ENCODE measurements at places on chromosomes 2 and 18.

GRCh38 chr2:174016447-174016846 lies 51.3 kb upstream of the SP3 start:
- no peak for DNase-seq

DNA sequence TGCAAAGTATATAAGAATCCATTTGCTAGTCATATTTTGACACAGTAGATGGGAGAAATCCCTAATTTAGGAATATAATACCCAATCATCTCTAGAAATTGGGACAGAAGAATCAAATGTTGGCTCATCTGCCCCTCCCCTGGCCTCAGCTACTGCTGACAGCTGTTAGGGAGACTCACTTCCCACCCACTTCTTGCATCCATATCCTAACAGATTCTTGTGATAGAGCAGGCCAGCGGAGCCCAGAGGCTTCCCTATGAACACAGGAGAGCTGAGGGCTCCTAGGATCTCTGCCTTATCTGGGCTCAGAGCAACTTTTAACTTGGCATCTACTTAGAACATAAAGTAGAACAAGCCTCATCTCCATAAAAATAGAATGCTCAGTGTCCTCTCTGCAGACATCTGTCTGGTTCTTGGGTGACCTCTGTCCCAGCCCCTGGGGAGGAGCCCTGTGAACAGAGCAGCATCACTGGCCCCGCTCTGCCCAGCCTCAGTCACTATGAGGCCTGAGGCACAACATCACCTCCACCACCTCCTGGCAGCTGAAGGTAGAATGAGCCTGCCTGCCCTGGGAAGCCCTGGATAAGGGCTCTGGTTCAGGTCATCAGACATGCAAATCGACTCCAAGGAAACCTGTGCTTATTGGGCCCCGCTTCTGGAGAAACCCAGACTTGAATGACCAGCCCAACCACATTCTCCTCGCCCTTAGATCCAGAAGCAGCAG lies 229.7 kb downstream of the ANKRD36B start:
- no peak for DNase-seq

DNA sequence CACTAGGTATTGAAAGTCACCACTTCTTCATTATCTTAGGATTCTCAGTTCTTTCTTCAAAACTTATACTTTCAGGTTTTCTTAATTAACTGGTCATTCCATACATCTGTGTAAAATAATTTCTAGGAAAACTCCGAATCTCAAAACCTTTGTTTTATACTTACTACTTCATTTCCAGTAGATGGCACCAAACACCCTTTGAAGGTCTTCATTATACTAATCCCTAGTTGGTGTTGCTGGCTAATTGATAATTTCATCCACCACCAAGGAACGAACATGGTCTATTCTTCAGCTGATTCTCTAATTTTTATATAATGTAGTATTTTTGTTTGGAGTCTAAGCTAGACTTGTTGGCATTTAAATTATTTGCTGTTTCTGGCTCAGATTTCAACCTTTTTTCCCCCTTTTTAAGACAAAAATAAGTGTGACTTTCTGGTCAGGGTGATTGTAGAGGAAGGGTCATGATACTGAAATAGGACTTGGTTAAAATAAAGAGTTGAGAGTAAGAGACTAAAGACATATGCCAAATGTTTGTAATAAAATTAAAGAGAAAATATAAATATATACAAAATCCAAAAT lies 2.8 kb upstream of the MXD1 start:
- no peak for DNase-seq

GRCh38 chr18:77091366-77091765 lies 41.2 kb downstream of the MBP start:
- DNase-seq, result no peak

DNA sequence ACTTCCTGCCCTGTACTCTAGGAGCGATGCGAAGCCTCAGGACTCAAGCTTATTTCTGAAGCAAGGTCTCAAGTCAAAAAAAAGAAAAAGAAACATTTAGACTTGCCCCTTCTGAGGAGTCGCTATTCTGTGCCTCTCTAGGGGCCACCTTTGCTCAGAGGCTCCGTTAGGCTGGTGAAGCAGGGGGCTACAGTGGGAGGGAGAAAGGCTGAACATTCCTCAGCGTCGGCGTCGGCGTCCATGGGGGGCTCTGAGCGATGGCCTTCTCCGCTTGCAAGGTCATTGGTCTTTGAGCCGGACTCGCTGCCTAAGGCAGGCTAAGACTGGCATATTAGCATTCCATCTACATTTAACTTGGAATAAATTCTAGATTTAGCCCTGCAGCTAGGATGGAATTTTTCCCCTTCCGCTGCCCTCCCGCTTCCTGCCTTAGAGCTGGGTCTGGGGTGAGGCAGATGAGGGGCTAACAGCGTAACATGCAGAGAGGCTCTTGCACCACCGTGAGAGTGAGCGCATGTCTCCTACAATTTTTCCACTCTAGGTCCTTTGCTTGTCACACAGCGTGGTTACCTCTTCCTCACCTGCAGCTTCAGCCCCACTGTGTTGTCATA lies 53.6 kb upstream of the ATL2 start:
- DNase-seq, result no peak
